ENCODE measurements at places on chromosomes 2 and 18.

DNA sequence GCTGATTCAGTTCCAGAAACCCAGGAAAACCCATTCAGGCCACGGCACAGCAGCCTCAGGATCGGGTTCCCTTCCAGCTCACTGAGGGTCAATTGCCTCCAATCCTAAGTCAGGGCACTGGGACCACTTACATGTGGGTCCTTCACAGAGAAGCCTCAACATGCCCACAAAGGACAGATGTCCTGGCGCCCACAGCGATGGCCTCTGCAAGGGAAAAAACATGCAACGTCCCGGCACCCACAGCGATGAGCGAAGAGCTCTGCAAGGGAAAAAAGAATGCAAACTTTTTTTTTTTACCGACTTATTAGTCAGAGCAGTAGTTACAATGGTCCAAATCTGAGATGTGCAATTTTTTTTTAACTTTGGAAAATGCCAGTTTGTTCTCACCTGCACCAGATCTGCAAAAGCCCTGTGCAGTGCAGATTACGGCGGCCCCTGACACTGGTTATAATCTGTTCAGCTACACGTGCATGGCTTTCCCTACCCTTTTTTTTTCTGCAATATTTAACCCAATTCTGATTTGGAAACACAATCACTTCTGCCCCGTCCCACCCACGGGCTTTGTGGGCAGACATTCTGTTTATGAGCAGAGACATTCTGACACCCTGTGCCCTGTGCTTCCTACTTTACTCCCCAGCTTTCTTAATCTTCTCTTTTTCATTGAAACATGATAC is 159.3 kb upstream of the SALL3 start:
- DNase-seq, result no peak

DNA sequence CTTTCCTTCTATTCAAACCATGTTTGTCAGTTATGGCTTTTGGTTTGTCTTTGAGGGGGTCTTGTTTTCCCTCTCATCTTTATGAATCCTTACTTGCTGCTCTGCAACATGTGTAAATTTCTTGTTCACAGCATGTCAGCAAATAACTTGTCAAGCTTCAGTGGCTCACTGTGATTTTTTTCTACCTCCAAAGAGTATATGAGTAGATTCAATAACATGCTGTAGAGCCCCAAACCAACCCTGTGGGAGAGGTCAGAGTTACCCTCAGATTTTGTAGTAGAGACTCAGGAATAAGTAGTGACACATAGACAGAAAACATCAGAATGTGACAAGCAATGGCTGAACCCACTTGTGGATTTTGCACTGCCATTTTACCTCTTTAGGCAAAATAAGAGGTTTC is 121.6 kb downstream of the PLCL1 start:
- no peak for DNase-seq

DNA sequence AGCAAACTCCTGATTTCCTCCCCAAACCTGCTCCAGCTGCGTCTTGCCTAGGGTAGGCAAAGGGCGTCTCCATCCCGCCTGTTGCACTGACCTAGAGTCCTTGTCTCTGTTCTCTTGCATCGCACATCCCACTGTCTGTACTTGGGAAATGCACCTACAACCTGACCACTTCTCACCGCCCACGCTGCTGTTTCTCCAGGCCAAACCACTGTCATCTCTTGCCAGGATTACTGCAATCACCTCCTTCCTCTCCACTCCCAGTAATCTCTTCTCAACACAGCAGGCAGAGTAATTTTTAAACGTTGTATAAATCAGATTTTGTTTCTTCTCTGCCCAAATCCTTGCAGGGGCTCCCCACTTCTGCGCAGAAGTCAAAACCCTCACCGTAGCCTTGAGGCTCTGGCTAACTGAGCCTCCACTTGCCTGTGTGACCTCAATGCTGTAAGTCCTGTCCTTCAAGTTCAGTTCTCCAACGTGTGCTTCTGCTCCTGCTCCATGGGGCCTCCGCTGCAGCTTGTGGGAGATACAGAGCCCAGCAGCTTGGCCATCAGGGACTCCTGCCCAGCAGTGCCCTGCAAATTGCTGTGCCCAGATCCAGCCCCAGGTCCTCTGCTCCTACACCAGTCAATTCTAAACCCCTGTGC is 27.7 kb upstream of the SEMA4C start:
- no peak for DNase-seq

- DNase-seq, result no peak
Measured at GRCh38 chr2:152166633-152167032, 8.9 kb downstream of the STAM2 start.

DNA sequence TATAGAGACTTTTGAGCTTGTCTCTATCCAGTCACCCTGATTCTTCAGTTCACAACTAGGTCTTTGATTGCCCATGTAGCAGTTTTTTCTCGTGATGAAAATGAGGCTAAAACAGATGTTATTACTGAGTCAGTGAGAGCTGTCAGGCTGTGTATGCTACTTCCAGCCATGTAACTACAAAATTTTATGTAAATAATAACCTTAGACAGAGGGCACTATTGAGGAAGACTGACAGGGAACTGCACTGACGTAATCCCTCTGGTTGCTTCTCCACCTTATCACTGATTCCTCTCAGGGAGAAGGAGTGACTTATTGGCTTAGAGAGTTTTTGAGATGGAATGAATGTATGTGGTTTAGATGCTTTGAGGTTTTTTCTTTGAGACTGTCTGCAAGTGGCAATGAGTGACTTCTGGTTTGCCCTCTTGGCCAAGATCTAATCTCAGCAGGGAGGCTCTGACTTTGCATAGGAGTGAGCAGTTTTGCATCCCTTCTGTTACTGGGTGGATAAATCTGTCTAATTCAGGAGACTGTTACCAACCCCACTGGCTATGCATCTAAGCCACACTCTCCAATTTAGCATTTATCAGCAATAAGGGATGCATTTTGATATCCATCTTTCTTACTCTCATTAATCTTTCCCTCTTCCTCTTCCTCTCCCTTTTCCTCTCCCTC is 555.2 kb upstream of the FANCL start:
- no peak for DNase-seq

DNA sequence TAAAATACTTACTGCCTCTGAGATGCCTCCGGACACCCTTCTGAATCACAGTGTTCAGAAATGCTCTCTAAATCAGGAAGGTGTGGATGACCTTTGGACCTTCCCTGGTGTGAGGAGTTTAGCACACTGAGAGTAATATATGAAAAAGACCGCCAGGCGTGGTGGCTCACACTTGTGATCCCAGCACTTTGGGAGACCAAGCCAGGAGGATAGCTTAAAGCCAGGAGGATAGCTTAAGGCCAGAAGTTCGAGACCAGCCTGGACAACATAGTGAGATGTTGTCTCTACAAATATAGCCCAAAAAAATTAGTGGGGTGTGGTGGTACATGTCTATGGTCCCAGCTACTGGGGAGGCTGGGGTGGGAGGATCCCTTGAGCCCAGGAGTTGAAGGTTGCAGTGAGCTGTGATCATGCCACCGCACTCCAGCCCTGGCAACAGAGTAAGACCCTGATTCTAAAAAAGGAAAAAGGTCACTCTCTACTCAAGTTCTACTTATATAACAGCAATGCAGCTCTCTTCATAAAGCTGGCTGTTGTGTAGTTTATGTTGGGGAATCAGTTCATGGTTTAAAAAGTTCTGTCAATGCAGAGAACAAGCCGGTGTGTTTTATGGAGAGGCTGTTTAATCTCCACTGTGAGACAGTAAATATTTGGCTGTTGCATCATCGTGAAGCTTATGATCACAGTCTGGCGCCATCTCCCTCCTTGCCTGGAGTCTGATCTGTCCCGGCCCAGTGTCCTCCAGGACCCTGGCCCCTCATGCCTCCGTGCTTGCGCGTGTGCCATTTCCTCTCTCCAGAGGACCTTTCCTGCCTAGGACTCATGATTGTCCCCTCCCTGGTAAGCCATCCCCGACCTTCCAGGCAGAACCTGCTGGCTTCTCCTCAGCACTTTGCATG is 184.5 kb downstream of the FAM210A start:
- no peak for DNase-seq

- no peak for DNase-seq
Measured at GRCh38 chr18:38459131-38459994, 893.8 kb upstream of the CELF4 start.

- DNase-seq, result no peak
Measured at GRCh38 chr2:218877331-218877730, 3.3 kb upstream of the WNT10A start.

DNA sequence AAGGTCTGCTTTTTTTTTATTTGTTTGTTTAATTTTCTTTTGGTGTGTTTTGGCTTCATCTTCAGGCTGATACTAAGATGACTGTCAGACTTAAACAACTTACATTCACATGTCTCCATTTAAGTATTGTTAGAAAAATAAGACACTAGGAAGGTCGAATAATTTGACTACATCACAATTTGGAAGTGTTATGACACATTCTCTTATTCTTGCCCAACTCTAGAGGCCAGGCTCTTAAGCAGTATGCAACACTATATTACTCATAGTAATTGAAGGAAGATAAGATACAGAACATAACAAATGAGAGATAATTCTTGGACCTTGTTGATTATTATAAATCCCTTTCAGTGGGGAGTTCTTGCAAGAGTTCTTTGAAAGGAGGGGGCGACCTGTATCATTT is 295.3 kb upstream of the COL3A1 start:
- no peak for DNase-seq

DNA sequence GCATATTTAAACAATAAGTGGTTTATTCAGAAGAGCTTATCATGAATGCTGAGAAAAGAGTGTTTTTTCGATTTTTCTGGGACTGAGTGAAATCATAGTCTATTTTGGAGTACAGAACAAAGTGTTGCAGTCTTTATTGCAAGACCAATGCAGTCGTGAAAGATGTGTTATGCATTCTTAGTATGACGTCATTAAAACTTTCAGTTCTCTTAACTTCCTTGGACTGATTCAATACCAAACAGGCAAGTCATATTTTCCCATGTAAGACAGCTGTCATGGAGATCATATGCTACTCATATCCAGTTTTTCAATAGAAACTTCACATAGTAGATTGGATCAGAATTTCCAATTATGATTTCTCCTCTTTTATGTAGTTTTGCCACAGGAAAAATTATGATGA is 92.6 kb downstream of the RIT2 start:
- DNase-seq, result no peak

GRCh38 chr2:14565666-14566065 is 66.9 kb upstream of the LRATD1 start:
- no peak for DNase-seq

GRCh38 chr2:172552547-172553291 is 3.2 kb upstream of the PDK1 start:
- DNase-seq, result no peak

GRCh38 chr18:46333431-46334135 is 229.4 kb downstream of the HAUS1 start:
- DNase-seq, result no peak

DNA sequence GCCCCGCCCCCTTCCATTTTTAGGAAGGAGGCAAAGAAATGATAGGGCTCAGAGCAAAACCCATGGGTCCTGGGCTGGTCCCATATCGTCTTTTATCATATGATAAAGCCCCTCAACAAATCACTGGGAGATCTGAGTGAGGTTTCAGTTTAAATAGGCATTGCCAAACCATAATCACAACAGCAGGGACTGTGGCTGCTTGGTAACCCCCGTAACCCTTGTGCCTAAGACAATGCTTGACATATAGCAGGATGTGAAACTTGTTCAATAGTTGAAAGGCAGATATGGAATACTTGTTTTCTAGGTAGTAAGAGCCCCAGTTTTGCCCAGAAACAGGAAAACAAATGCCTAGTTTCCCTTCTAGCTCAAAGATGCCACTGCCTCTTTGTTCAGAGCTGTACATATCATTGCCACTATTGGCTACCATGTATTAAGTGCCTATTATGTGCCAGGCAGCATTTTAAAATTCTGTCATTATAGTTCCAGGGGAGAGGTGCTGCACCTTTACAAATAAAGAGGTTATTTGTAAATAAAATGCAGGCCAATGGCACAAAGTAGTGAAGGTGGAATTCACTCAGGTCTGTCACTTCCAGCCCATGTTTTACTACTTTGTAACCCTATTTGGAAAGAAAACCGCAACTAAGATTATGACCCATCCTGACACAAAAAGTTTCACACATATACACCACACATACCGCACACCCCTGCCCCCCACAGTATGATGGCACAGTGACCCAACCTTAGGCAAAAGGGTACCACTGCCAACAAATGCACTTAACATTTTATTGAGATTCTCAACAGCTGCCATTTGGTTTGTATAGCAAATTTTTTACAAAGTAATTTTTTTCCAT is 14.2 kb downstream of the NAGK start:
- DNase-seq, result no peak

- DNase-seq, result no peak
Measured at GRCh38 chr2:126241001-126241400, 415.0 kb upstream of the GYPC start.
